ENCODE measurements at places on chromosomes 1 and 21.

- DNase-seq, result peak; percentile 76
Observed at GRCh38 chr1:158087320-158087927, 93.3 kb upstream of the CD1D start.

- no peak for DNase-seq
Observed at GRCh38 chr1:77342745-77343144, 60.9 kb downstream of the AK5 start.

- no peak for DNase-seq
Observed at GRCh38 chr21:38957575-38958322, 152.0 kb downstream of the ETS2 start.

- no peak for DNase-seq
Observed at GRCh38 chr1:109485001-109485400, 1.3 kb downstream of the ATXN7L2 start.

DNA sequence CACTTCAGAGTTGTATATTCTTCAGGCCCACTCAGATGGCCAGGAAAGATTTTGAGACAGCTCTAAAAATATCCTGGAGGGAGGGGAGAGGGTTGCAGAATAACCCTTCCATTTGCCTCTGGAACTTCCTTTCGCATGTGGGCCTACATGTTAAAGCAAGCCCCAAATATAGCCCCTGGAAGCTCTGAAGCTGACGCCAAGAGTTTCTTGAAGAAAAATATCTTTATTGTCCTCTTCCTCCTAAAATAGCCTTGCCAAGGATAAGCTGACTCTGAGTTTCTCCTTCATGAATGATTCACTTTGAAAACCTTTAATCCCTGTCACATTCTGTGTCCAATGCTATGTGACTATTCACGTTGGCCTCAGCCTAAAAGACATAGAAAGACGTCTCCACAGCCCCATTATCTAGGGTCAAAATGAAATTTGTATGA, 6.4 kb downstream of the C1orf116 start:
- DNase-seq, result peak; percentile 66

DNA sequence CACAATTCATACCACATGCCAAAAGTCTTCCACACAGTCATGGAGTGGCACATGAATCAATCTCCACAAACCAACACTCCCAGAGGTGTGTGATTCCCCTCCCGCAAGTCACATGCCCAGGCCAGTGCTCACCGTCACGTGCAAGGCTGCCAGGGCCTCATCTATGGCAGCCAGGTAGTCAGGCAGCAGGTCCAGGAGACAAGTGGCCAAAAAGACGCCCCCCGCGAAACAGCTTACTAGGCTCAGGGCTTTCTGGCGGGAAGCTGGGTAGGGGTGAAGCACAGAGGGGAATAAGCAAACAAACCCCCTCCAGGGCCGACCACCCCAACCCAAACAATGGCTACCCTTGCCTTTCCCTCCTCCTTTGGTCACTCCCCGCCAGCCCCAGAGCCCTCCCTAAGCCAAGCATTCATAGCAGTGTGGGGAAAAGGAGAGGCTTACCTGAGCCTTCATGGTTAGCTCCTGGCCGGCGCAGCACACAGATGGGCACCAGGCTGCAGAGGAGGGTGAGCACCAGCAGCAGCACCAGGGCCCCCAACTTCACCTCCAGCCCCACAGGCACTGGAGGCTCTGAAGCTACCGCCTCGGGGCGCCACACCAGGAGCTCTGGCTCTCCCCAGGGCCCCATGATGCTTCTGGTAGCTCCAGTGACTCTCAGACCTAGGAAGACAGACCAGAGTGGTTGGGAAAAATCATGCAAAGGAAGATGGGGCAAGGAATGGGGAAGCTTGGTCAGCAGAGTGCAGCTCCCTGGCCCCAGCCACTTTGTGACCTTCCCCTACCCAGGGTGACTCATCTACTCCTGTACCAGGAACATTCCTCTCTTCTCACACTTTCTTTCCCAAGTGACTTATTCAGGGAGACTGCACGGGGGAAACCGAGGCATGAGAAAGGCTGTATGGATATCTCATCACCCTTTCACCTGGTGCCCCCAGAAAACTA, 978 bp downstream of the SLC39A1 start:
- peak; percentile 43 for DNase-seq

- peak; percentile 14 for DNase-seq
Observed at GRCh38 chr1:60145771-60146170, 72.2 kb upstream of the C1orf87 start.

- DNase-seq, result no peak
Observed at GRCh38 chr21:43652616-43653015, 6.7 kb downstream of the HSF2BP start.

DNA sequence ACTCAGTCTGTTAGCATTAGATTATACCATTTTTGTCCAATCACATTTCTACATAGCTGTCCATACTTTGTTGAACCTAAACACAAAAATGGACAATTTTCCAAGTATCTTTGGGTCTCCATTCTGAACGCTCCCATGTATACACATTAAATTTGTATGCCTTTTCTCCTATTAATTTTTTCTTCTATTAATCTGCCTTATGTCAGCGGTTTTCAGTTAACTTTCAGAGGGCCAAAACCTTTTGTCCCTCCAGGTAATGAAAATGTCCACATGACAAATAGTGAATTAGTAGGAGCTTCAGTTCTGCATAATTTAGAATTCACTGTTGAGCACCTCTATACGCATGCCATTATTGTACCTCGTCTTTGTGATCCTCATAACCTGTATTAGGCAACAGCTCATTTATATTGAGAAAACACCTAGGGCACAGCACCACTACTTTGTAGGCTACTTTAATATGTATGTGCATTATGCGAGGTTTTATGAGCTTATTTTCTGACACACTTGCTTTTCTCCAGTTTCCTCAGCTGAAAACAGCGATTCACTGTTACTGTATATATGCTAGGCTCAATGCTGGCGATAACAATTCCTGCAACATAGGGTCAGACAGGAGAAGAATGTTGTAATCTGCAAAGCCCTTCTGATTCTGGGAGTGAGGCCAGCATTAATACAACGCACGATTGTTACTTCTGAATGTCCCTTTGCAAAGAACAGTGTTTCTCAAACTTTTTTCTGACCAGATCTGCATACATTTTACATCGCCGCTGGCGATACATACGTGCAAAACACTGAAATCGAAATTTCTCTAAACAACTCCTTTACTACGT, 1.1 kb upstream of the ABCD3 start:
- DNase-seq, result peak; percentile 89

GRCh38 chr1:29912425-29912824, 676.1 kb downstream of the PTPRU start:
- DNase-seq, result peak; percentile 63

DNA sequence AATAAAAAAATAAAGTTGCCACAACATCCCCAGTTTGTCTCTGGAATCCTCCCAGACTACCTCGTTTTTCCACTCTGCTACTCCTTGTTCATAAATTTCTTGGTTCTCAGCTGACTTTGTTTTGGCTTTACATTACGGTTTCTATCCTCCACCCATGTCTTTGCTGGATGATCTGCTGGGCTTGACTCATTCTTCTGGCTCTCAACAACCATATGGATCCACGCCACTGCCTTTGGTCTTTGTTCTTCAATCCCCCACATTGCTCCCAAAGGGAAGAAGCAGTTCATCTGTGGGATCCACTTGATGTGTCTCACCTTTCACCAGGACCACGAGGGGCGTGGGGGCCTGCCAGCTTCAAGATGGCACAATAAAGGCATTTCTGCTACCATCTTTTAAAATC, 67.1 kb upstream of the NBL1 start:
- DNase-seq, result peak; percentile 93

DNA sequence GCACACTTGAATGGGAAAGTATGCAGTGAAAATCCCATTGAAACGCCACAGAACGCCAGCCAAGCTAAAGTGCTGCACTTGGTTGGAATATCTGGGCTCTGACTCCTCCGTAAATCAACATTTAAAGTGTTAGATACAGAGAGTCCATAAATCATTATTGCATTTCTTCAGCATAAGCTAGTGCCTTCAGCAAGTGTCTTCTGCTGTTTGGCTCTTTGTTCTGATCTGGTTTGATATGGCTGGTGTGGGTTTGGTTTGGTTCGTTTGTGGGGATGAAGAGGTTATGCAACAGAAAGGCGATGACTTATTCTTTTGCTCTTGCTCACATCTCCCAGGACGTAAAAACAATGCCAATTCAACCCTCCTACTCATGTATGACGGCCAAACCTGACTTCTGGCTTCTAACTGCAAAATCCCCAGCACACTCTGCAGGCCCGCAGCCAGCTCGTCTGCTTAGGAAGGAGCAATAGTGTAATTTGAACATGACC, 121.8 kb upstream of the ERG start:
- DNase-seq, result peak; percentile 94

DNA sequence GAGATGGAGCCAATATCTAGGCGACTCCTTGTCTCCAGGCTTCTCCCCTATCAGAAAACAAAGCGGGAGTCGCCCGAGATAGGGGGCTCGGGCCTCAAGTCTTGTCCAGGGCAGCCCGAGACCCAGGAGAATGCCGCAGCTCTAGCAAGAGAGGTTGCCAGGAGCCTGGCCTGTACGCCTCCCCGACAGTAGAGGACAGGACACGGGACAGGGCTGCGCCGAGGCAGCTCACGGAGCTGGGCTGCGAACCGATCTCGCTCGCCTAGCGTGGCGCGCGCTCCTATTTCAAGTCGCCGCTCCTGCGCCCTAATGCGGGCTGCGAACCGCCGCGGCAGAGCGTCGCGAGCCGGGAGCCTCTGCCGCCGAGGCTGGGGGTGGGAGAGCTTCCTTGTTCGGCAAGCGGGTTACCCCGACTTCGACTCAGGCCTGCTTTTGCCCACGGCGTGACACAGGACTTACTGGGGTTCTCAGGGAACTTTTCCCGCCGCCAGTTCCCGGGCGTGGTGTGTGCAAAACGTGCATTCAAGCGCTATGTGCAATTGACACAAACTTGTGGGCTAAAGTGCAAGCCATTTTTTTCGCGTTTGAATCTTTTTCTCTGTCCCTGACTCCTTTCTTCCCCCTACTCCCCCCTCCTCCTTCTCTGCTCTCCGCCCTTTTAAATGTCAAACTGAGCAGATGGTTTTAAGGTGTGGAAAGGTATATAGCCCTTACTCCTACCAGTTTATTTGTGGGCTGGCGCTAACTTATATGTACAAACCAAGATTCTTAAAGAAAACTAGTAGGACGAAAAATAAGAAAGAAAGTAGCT, 2.4 kb upstream of the PROX1 start:
- DNase-seq, result no peak

DNA sequence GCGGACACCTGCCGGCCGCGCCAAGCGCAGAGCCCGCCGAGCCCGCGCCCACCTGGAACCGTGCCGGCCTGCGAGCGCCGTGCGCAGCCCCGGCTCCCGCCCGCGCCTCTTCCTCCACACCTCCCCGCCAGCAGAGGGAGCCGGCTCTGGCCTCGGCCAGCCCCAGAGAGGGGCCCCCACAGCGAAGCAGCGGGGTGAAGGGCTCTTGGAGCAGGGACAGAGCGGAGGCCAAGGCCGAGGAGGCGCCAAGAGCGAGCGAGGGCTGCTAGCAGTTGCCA, 50.1 kb upstream of the KRTAP19-8 start:
- no peak for DNase-seq

GRCh38 chr1:243393096-243393495, 137.3 kb downstream of the SDCCAG8 start:
- DNase-seq, result no peak

DNA sequence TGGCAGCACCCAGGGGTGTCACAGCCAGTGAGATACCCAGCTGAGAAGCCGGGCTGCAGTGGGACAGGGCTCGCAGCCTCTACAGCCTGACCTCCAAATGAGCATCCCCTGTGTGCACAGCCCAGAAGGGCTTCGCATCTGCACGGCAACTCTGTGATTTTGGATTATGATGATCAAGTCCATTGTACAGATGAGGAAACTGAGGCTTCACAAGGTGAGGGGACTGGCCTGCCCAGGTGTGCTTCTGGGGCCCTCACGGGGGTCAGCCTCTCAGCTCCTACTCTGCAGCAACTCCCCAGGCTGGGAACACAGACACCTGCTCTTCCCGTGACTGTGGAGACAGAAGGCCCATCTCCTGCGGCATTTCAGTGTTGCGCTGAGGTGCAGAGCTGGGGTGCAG, 8.8 kb upstream of the HES5 start:
- no peak for DNase-seq

DNA sequence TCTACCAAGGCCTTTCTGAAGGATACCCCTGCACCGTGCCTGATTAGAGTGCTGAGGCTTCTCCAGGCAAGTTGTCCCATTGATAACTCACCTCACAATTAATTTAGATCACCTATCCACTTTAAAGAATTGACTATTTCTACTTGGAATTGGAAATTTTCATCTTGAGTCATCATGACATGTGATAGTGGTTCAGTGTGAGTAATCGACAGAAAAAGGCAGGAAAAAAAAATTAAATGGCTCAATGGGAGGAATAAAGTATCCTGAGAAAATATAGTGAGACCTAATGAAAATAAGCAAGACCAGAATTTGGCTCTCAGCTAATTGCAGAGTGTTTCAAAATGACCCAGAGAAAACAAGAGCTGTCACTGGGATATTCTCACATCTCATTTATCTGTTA, 222.4 kb upstream of the C8B start:
- peak; percentile 3 for DNase-seq

DNA sequence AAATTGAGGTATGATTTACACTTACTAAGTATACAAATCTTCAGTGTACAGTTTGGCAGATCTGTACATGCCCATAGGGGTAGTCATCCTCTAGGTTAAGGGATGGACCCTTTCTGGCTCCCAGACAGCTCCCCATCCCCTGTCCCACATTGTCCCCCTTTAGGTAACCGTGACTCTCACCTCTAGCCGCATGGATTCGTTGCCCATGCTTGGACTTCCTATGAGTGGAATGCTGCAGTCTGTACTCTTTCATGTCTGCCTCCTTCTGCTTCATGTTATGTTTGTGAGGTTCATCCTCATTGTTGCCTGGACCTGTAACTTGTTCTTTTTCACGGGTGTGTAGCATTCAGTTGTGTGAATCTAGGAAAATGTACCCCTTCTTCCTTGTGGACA, 20.3 kb downstream of the SLC37A1 start:
- no peak for DNase-seq

DNA sequence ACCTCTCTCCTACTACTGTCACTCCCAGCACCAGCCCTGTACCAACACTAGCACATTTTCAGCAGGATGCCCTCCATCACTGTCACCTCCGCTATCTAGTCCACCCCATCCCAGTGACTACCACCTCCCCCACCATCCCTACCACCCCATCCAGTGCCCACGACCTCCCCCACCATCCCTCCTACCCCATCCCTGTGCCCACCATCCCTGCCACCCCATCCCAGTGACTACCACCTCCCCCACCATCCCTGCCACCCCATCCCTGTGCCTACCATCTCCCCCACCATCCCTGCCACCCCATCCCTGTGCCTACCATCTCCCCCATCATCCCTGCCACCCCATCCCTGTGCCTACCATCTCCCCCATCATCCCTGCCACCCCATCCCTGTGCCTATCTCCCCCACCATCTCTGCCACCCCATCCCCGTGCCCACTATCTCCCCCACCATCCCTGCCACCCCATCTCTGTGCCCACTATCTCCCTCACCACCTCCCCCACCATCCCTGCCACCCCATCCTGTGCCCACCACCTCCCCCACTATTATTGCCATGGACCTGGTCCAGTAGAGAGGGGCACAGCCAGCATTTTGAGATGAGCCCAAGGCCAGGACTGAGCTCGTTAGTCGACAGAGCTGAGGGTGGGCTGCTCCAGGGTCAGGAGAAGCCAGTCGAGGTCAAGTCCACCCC, 45.7 kb downstream of the DISP3 start:
- DNase-seq, result no peak

All from fibroblast of the aortic adventitia (primary cell).